IPS-NIHi11 (cell line): ENCODE measurements at places on chromosomes 4 and X.

- peak; percentile 37 for DNase-seq
These were observed 43.0 kb upstream of the SCOC start for GRCh38 chr4:140330311-140330900.

- DNase-seq: no peak
These were observed 19.1 kb downstream of the STARD8 start for GRCh38 chrX:68666580-68666979.

DNA sequence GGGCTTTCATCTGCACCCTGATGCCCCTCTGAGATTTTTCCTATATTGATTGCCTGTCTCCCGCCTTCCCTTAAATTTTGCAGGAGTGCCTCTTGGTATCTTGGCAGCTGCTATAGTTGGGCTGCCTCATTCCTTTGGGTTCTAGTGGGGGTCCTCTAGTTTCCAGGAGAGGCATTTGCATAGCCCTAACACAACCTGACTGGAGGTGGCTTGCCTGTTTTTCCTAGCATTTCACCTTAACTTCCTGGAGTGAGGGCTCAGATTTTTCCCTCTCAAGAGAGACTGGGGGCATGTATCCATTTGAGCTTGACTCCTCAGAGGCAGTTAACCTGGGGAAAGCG lies 46.0 kb downstream of the UGT2A3 start:
- DNase-seq: no peak

GRCh38 chr4:26094076-26094475 lies 180.1 kb downstream of the SMIM20 start:
- no peak for DNase-seq

DNA sequence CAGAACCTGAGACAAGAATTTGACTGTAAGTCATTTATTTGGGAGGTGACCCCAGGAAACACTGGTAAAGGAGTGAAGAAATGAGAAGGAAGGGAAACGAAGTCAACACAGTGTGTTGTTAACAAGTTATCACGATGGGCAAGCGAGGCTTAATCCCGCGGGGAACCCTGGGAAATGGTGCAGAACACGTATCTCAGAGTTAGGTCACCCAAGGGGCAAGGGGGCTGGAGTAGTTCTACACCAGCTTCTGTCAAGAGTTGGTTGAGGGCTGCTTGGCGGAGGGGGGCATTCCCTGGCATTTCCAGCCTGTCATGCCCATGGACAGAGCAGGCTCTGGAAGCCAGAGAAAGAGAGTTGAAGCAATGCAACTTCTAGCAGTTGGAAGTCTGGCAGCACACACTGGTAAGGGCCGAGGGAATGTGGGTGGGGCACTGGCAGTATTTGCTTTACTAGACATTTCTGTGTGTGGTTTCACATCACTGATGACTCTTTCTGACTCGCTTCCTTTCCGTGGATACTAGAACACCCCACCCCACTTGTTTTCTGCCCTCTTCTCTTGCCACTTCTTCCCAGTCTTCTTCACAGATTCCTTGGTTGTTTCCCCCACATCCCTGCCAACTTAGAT lies 52.2 kb upstream of the ADGRG2 start:
- no peak for DNase-seq

- DNase-seq: no peak
These were observed 41.1 kb upstream of the AFF2 start for GRCh38 chrX:148459343-148459742.

DNA sequence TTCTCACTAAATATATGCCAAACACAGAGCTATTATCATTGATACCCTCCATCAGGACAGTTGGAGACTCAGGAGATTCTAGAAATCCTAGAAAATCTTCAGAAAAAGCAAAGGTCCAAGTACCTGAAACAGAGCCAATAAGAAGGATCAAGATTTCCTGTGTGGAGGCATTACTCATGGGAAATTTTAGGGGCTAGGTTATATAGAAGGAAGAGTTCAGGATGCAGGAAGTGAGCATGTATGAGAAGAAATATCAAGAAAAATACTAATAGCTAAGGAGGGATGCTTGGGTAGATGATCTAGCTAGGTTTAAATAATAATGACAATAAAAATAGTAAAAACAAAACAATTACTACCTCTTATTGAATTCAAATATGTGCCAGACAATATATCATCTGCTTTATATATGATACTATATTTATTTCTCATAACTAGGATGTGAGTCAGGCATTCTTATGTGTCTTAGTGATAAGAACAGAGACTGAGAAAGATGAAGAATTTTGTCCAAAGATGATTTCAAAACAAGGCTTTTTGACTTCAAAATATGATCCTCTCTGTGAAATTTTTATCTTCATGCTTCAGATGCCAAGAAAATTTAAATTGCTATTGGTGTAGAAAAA lies 66.4 kb upstream of the HHIP start:
- DNase-seq: no peak

GRCh38 chr4:108492816-108493595 lies 127.4 kb upstream of the RPL34 start:
- peak; percentile 69 for DNase-seq

DNA sequence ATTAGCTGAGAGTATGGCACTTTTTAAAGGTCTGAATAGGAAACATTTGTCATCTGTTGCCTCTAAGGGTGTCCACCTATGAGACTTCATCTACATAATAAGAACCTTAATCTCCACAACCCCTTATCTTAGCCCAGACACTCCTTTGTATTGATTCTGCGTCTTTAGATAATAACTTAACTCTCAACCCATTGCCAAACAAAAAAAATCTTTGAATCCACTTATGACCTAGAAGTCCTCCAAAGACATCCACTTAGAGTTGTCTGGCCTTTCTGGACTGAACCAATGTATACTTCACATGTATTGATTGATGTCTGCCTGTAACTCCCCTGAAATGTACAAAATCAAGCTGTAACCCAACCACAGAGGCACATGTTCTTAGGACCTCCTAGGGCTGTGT lies 66.0 kb upstream of the CHRNA9 start:
- DNase-seq: no peak

DNA sequence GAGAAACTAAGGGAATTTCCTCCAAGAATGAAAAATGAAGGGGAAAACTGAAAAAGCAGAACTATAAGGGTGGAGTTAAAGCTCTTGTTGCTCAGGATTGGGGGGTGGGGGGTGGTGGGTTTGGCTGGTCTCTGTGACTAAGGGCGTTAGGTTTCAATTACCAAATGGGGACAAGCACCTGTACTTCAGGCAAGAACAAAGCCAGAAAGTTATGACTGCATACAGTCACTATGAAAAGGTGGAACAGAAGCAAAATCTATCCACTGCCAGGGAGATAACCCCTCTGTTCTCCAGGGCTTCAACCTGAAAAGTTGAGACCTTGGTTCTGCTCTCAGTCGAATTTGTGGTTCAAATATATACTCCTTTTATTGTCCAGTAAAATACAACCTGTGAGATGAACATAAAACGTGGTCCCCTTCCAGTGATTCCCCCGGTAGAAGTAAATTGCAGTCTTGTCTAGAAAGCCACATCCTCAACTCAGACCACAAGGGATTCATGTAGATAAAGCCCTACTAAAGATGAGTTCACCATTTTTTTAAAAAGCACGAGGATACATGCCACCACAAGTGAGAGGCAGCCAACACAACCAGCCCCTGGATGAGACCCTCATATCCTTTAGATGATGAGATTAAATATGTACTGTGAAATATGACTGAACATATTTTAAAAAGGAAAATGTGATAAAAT lies 257.1 kb upstream of the RPS6KA3 start:
- DNase-seq: no peak

DNA sequence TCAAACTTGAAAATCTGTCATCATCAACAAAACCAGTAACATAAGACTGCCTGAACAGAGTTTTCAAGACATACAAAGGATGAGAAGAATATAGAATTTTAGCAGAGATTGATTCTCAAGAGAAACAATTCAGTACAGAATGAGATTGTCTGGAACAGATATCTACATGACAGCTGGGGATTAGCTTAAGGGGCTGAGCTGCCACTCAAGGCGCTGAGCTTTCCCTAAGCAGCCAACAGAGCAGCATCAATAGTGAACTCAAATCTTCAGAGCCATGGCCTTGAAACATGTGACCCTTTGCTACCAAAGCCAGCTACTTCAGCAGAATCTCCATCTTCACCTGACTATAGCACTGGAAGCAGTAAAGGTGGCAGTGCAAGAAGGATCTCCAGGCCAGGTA lies 24.3 kb upstream of the PCDH10 start:
- no peak for DNase-seq

- DNase-seq: no peak
These were observed 5.5 kb downstream of the CAMK2D start for GRCh38 chr4:113756005-113756410.

DNA sequence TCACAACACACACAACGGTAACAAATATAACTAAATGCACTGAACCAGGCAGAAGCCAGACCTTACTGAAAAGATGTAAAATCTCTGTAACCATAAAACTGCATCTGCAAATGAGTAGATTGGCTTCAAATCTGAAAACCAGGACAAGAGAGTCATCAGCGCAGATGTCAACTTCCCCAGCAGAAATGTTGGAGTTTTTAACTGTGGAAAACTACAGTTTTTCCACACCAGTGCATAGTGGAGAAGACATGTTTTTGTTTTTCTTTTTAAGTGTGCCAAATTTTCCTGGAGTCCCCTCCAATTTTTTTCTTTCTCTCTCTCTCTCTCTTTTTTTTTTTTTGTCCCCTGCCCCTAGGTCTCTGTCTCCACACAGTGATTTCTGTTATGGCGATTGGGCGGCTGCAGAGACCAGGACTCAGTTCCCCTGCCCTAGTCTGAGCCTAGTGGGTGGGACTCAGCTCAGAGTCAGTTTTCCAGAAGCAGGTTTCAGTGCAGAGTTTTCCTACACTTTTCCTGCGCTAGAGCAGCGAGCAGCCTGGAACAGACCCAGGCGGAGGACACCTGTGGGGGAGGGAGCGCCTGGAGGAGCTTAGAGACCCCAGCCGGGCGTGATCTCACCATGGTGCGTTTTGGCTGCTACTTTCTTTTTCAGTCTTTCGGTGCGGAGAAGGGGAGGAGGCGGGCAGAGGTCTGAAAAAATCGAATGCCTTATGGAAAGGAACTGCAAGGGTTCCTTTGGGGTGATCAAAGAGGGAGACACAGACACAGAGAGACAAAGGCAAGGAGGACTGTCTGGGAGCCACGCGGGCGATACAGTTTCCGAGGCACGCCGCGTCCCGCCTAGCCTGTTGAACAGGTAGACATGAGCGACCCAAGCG lies at the start of gene GUCY1A1:
Gene GUCY1A1, plus strand, starts transcription at position 505 of the 878 bp plus-strand sequence. CDS start 30,020 bp downstream, outside the sequence.
- DNase-seq: peak; percentile 64

DNA sequence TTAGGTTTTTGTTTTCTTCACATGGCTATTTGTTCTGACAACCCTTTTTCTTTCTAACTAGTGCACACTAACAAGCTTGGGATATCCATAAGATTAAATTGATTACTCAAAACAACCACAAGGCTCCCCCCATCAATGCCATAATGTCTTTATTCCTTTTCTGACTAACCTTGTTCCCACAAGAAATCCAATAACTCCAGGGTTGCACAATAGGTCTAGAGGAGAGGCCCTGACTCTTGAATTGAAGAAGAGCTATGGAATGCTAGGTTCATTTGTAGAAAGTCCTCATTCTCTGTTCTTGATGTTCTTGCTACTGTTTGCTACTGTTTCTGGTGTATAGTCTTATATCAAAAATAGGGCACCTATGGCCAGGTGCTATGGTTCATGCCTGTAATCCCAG lies 71.0 kb downstream of the PRRG1 start:
- DNase-seq: no peak

DNA sequence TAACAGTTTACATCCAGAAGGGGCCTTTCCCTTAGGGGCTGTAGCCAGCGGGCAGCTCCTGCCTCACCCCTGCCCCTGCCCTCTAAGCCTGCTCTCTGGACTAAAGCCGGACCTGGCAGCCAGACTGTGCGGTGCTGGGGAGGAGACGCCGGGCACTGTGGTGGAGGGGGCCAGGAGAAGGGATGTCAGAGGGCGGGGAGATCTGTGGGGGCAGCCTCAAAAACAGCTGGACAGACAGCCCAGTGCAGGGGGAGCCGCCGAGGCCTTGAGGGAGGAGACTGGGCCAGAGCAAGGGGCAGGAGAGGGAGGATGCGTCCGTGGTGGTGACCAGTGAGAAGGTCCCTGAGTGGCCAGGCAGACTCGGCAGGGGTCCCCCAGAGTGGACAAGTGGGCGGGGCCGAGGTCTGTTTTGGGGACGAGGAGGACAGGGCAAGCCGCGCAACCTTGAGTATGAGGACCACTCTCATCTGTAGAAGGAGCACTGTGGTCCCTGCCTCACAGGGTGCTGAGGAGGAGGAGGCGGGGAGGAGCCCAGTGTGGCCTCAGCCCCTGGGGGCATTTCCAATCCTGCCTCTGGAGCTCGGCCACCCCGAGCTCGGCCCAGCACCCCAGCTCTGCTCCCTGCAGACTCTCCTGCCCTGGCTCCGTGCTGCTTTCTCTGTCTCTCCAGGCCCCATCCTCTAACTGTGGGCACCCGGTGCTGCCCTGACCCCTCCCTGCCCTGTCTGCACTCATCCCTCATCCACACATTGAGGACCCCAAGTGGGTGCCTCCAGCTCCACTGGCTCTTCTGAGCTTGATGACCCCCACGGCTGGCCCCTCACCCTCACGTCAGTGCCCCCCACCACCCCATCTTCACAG lies 59.2 kb upstream of the NKX1-1 start:
- peak; percentile 7 for DNase-seq

- no peak for DNase-seq
These were observed 41.8 kb downstream of the RPS6KA3 start for GRCh38 chrX:20224814-20225487.

DNA sequence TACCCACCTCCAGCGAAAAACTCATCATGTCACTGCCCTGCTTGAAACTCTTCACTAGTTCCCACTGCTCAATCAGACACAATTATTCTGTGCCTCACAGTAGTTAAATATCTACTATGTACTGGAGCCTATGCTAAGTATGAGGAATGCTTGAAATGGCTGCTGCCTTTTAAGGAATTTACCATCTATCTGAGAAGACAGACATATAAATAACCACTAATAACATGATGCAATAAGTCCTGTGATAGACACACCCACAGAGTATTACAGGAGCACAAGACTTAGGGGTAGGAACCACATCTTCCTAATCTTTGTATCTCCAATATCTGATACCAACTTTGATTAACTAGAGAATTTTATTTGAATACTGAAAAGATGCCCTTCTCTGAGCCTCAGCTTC lies 21.1 kb downstream of the SLC25A53 start:
- DNase-seq: no peak
